AG04449 (cell line): ENCODE measurements at places on chromosomes 12 and 14.

DNA sequence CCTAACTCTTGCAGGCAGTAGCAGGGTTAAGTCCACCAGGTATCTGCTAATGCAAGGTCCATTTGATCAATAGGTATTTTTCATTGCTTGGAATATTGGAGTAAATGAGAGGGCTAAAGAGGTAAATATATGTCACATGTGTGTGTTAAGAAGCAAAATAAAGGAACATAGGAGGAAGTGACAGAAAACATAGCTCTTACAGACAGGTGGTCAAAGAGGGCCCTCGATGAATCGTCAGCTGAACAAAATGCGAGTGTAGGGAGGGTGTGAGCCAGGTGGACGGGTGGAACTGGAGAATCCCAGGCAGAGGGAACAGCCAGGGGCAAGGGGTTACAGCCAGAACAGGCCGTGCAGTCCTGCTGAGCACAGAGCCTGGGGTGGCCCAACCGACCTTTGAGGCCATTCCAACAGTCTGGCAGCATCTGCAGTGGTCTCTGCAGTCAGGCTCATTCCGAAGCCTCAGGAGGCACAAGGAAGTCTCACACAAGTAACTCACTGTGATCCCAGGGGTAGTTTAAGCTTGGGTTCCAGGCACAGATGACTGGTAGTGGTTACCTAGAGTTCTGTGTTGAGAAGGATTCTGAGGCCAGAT is 43.2 kb downstream of the CCDC88C start:
- no peak for DNase-seq

DNA sequence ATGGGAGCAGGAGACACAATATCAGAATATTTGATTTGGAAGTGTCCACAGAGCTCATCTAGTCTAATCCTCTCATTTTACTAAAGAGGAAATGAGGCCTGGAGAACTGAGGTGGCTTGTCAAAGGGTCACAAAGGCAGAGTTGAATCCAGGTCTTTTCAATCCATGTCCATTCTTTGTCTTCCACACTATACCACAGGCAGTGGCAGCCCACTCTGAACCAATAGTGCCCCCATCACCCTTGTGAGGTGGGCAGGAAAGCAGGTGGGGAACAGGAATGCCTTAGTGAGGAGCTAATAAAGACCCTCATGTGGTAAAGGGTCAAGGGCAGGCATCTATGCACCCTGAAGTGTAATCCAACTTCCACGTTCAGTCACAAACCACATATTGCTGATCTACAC is 134.8 kb upstream of the EGLN3 start:
- DNase-seq, result no peak

- DNase-seq, result no peak
Observed at GRCh38 chr12:115710104-115710564, 567.4 kb downstream of the MED13L start.

DNA sequence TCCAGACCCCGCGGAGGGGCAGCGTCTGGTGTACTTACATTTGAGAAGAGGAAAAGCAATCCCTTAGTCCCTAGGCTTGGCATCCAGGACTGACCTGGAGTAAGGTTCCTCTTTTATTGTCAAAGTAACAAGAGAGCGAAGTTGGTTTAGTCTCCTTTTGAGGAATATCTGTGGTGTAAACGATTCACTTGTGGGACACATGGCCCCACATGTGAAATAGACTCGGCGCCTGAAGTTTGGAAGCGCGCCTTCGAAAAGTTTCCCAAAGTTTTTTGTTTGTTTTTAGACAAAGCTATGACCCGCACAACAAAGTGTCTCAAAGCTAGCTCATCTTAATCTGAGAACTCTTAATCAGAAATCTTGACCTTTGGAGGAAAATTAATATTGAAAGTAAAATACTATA is 744 bp downstream of the STYX start:
- DNase-seq, result no peak

GRCh38 chr14:104294983-104295680 is 156.7 kb downstream of the KIF26A start:
- no peak for DNase-seq

DNA sequence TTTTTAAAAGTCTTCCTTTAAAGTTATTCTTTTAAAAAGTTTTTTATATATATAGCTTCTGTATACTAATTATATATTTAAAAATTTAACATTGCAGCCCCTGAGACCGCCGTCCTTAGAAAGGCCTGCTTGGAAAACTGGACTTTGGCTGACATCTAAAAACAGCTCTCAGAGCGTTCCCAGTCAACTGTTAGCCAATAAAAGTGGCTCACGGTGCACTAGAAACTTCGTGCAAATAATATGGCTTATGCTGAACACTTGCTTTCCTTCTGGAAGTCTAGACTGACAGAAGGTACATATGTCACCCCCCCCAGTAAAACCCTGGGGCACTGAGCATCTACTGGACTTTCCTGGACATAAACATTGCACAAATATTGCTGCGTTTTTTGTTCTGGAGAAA is 115.0 kb downstream of the KIF21A start:
- DNase-seq, result no peak

- DNase-seq, result no peak
Observed at GRCh38 chr12:113173081-113173698, 12.1 kb downstream of the DDX54 start.

GRCh38 chr12:10205220-10205807 is 7.4 kb upstream of the GABARAPL1 start:
- DNase-seq, result no peak

DNA sequence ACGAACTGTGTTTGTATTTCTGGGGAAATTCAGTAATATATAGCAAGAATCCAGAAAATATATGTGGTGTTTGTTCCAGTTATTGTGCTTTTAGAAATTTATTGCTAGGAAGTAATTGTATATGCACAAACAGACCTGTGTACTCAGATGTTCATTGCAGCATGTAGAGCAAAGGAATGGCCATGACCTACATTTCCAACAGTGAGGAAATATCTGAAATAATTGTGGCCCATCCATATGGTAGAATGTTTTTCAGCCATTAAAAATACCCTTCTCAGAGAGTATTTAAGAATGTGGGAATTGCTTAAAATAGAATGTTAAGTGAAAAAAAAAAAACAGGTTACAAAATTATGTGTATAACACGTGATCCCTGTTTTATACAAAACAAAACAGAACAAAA is 77.3 kb downstream of the TMX1 start:
- DNase-seq, result peak; percentile 72

DNA sequence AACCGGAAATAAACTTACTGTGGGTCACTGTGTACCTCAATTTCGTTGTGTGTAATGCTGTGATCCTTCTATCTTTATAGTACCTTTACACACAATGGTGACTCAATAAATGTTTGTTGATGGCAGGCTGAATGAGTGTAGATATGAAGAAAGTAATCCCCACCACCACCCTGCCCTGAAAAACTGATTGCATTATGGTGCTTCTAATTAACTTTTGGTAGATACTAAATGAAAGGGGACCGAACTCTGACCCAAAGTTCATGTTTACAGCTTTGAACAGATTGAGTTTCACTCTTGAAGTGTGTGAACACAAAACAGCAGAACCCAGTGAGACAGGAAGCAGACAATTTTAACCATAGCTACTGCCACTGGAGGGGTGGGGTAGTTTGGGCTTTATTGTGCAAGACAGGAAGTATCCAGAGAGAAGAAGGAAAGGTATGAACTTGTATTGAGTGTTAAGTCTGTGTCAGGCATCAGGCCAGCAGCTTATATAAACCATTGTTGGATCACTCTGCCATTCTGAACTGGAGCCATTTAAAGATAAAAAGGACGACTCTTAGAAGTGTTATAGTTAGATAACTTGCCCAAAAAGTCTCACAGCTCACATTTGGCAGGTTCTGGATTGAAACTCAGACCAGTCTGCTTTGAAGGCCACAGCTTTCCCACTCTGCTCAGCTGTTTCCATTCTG is 197.0 kb upstream of the AMIGO2 start:
- no peak for DNase-seq

- DNase-seq, result no peak
Observed at GRCh38 chr12:3160081-3160480, 82.9 kb downstream of the TSPAN9 start.

DNA sequence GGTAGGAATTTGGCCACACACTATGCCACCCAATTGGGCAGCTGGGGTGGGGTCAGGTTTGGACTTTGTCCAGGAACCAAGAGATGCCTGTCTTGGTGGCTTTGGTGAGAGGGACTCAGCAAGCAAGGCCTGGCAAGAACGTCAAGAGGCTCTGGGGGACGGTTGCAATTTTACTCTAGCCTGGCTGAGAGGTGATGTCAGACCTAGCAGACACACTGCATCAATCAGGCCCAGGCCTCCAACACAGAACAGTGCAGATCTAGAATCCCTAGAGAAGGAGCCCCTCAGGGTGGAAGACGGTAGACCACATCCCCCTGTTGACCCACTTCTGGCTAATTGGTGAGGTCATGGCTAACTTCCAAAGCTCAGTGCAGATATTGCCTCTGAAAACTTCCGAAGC is 1.6 kb upstream of the UNC119B start:
- no peak for DNase-seq

- no peak for DNase-seq
Observed at GRCh38 chr12:102427543-102427941, 52.8 kb downstream of the IGF1 start.

DNA sequence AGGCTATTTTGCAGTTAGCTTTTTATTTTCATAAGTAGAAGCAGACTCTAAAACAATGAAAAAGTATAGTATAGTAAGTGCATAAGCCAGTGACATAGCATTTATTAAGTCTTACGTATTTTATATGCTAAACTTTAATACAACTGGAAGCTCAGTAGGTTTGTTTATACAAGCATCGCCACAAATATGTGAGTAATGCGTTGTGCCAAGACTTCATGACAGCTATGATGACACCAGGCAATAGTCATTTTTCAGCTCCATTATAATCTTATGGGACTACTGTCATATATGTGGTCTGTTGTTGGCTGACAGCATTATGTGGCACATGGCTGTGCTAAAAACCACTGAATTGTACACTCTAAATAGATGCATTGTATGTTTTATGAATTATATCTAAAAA is 40.3 kb downstream of the SLC38A2 start:
- peak; percentile 23 for DNase-seq

- DNase-seq, result no peak
Observed at GRCh38 chr14:101588990-101589389, 27.7 kb downstream of the DIO3 start.

DNA sequence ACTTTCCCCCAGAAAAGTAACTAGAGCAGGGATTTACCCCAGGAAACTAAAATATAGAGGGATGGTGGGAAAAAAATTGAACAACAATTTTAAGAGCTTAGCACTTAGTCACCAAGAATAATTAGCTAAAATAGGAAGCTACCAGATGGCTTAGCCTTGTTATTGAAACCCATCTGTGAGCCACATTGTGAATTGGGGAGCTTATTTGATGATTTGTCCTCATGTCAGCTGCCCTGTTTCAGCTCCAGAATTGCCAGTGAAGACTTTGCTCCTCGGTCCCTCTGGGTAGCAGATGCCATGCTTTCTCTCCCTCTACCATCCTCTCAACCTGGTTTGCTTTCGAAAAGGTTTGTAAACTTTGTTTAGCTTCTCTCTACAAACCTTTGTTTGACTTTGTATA is 67.7 kb upstream of the PTHLH start:
- no peak for DNase-seq

DNA sequence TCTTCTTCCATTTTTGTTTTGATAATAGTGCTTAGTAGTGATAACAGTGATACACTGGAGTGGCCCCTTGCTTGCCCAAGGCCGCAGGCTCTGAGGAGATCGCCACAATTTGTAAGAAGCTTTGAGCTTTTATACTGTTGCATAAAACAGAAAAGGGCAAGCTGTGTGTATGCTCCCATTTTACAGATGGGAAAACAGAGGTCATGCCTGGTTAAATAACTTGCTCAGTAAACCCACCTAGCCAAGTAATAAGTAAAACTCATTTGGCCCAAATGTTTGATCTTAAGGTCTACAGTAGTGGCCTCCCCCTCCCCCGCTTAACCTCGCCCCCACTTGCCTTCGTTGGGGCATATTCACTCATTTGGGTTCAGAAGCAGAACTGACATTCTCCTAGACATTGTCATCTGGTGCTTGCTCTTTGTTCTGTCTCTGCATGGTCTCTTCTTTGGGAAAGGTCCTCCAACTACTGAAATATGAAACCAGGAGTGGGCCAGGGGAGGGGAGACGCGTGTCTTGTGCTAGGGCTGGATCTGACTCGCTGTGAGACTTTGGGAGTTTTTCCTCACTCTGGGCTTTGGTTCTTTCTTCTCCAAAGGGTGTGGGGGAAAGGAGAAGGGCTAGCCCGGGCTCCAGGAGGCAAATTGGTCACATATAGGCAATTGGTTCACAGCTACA is 88.1 kb downstream of the PAPOLA start:
- DNase-seq, result no peak

DNA sequence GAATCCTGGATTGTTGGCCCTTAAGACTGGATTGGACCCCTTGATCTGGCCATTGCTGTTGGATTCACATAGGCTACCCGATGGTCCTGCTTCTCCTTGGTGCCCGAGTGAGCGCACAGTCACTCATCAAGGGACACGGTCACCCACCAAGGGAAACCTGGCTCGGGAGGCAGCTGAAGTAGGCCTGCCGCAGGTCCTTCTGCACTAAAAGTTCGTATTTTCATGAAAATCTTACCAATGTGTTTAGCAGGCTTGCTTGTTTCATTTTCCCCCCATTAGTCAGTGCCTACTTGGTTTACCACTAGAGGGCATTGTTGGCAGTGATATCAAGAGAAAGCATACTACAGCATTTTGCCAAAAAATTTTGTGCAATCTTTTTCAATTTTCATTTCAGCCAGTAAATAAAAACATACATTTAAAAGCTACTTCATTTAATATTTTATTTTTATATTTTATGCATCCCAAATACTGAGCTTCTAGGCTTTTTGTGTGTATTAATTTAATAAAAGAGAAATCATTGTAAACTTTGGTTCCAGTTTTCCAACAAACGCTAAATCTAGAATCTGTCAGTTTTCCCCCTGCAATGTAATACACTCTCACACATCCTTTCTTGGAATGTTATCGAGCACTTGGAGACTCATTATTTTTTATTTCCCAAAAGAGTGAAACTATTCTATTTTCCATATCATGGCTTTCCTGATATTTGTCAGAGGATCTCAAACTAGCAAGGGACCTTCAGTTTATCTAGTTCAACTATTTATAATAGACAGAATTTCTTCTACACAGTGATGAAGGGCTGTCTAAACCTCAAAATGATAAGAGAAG is 116.7 kb downstream of the LMNTD1 start:
- no peak for DNase-seq

GRCh38 chr14:100680439-100681051 is 46.1 kb upstream of the DLK1 start:
- no peak for DNase-seq

DNA sequence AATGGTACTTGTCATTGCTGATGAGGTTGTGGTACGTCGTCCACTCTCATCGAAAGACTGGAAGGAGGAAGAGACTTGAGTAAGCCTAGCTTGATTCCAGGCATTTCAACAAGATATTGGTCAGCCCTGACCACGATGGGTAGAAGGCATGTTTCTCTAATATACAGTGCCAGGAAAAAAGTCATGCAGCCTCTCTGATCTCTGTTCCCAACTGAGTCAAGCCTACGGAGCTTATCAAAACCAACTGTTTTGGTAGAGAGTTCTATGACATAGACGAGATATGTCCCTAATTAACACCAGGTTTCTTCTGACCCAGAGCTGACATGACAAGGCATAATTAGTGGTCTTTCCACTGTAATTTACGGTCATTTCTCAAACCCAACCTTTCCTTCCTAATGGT is 58.5 kb downstream of the NIN start:
- no peak for DNase-seq
